ENCODE measurements at places on chromosomes 5 and 9.

GRCh38 chr9:37859043-37859442, 44.9 kb downstream of the SLC25A51 start:
- no peak for DNase-seq

DNA sequence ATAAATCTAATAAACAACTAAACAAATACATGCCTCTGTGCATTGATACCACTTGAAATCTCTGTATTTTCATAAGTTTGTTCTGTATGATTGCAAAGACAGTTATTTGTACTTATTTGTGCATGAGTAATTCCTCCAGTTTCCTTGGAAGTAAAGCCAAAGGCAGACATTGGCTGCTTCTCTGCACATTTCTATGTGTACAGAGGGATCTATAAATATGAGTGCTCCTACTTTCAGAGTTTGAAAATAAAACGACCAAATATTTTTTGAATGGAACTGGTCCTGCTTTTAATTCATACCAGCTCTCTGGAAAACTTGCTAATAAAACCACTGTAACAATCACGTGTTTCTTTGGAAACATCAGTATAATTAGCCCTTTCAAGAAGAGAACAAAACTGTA, 306.5 kb downstream of the MAN2A1 start:
- no peak for DNase-seq

- no peak for DNase-seq
These were observed 4.6 kb upstream of the DUSP1 start for GRCh38 chr5:172775326-172776234.

DNA sequence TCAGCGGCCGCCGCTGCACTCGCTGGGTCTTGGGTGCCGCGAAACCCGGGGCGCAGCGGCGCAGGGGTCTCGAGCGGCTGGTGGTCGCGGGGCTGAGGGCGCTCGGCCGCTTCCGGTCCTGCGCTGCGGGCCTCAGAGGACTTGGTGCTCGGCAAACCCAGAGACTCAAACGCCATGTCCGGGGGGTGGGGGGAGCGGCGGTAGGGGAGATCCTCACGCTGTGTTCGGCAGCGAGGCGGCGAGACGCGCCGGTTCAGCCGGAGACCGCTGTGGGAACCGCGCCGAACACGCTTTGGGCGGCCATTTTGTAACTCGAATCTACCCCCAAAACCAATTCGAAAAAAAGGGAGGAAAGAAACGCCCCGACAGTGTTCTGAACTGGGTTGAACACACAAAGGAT, 317.5 kb upstream of the CDH18 start:
- no peak for DNase-seq

- DNase-seq, result no peak
These were observed 36.3 kb downstream of the GLIS3 start for GRCh38 chr9:4263591-4263990.

- peak; percentile 87 for DNase-seq
These were observed 32.2 kb downstream of the ANXA2R start for GRCh38 chr5:43007911-43008362.

DNA sequence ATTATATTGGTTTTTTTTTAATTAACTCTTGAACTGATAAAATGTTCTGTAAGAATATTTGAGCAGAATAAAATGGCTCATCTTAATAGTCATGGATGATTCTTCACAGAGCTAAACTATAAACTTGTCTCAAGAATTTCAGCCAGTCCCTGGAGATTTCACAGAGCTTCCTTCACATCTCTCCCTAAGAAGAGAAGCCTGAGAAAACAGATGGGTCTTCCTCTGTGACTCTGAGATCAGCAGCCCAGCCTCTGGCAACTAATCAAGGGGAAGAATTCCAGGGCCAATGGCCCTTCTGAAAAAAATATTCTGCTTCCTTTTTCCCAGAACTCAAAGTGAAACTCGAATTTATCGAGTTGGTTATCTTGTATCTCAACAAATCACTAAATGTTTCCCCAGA, 122.2 kb upstream of the ITGA1 start:
- DNase-seq, result no peak

DNA sequence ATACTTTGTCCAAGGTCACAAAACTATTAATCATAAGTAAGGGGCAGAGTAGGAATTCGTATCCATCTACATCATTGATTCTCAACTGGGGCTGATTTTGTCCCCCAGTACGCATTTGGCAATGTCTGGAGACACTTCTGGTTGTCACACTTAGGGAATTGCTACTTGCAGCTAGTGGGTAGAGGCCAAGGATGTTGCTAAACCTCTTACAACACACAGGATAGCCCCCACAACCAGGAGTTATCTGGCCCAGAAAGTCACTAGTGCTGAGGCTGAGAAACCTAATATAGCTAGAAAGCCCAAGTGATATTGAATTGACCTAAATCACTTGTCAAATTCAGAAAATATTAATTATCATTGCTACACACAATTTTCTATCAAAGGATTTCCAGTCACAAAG, 120.4 kb upstream of the ABCA1 start:
- DNase-seq, result no peak

- peak; percentile 49 for DNase-seq
These were observed 46.4 kb downstream of the SARDH start for GRCh38 chr9:133691626-133692363.

GRCh38 chr5:83306572-83307241, 164.8 kb upstream of the VCAN start:
- peak; percentile 73 for DNase-seq

DNA sequence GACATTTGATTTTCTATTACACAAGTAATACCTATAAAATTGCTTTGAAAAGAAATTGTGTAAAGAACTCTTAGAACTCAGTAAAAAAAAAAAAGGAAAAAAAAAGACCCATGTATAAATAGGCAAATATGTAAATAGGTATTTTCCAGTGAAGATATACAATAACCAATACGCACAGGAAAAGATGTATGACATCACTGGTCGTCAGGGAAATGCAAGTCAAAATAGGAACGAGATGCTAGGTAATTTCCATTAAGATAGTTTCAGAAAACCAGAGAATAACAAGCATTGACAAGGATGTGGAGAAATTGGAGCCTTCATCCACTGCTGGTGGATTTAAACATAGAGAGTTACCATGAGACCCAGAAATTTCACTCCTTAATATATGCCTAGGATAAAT, 708.8 kb downstream of the MTRR start:
- no peak for DNase-seq

DNA sequence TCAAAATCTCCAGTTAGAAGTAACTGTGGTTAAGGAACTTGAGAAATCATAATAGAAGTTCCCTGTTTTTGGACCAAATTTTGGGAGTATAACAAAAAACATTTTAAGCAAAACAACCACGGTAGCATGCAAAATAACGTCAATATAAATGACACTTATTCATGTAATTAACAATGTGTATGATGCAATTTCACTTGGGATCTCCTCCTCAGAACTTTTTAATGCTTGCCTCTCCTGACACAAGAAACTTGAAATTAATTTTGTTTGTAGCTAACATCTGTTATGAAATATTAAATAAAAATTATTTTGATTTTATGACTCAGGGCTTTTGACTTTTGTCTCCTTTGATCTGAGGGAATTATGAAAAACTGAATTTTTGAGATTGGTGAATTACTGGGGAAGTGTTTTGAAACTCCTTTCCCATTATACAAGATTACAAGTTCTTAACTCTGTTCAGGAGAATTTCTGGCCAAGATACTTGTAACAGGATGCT, 149.7 kb downstream of the ATP10B start:
- DNase-seq, result no peak

DNA sequence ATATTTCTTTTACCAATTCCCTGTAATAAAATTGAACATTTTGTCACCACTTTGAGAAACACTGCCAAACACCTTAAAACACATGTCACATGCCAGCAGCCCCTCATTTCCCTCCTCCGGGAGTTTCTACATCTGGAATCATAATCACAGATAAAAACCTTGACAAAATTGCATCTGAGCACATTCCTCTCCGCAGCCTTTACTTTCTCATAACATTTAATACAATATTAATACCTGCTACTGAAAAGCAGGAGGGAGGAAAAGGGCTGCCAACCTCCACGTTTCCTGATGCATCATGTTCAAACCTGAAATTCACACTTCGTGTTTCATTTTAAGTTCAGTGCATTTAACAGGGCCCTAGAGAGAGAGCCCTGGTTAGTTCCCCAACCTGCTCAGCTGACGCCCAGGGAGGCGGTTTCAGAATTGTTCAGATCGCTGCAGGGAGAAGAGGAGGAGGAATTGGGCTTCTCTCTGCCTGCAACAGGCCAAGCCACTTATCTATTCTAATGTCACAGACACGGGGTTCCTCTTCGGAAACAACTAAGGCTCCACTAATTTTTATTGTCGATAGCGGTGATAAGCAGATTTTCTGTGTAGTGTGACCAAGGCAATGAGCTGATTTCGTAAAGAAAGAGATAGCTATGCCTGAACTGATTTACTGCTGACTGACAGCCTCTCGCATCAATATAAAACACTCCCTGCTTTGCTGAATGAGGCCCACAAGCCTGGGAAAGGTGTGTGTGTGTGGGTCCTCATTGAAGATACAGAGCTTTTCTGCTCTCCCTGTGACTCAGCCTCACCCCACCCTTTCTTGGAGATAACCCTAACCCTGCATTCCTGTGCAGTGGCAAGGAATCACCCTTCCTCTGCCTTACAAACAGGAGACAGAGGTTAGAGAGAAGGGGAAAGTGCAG, 4.9 kb upstream of the LHX2 start:
- no peak for DNase-seq

DNA sequence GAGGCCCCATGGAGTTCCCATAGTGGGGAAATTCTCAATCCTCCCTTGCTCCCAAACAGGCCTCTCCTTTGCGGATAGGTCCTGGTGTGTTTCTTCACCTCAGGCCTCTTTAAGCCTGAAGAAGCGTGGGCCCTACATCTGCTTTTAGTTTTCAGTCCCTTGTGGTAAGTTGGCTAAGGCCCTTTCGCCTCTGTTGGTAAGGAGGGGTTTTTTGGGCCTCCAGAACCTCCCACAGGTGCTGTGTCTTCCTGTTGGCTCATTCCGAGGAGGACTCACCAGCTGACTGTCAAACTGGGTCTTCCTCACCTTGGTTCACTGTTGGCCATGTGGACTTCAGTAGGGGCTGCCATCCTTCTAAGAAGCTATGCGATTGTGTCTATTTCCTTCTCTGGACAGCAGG, 56.4 kb upstream of the DHFR start:
- no peak for DNase-seq

DNA sequence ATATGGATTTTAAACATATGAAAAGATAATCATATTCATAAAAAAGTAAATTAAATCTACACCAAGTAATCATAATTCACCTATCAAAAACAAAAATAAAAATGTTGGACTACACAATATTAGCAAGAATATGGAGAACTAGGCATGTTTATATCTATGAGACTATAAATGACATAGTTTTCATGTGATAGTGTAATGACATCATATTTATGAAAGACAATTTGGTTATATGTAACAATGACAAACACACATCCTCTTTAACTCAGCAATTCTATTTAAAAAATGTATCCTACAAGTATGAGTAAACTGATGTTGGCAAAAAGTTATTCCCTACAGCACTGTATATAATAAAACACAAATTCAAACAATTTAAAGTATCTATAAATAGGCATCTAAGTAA, 312.3 kb downstream of the EDIL3 start:
- DNase-seq, result no peak

GRCh38 chr5:77957516-77957915, 181.4 kb upstream of the TBCA start:
- no peak for DNase-seq
